Peyer's patch (tissue), 4 donors: ENCODE measurements at places on chromosomes 4 and X. TPM values are rescaled to one million over a fixed set of nuclear protein-coding genes. Genes with fewer than 3 reads are reported as not detected.

GRCh38 chr4:121096191-121096590 is 23.9 kb upstream of the NDNF start:
- no peak for DNase-seq
- H3K27me3 ChIP-seq = no peaks in the 10 kb centered on the region
- H3K4me1 ChIP-seq = no peaks in the 10 kb centered on the region

DNA sequence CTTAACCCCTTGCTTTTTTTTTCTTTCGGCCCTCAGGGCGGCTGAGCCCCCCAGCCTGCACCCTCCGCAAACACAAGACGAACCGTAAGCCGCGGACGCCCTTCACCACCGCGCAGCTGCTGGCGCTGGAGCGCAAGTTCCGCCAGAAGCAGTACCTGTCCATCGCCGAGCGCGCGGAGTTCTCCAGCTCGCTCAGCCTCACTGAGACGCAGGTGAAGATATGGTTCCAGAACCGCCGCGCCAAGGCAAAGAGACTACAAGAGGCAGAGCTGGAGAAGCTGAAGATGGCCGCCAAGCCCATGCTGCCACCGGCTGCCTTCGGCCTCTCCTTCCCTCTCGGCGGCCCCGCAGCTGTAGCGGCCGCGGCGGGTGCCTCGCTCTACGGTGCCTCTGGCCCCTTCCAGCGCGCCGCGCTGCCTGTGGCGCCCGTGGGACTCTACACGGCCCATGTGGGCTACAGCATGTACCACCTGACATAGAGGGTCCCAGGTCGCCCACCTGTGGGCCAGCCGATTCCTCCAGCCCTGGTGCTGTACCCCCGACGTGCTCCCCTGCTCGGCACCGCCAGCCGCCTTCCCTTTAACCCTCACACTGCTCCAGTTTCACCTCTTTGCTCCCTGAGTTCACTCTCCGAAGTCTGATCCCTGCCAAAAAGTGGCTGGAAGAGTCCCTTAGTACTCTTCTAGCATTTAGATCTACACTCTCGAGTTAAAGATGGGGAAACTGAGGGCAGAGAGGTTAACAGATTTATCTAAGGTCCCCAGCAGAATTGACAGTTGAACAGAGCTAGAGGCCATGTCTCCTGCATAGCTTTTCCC is 3.4 kb downstream of the MSX1 start:
- peaks cover 48% of the 10 kb centered on the region for H3K4me1 ChIP-seq
- no peak overlapping the region for H3K4me3 ChIP-seq
- H3K36me3 ChIP-seq = no peaks in the 10 kb centered on the region
- H3K27ac ChIP-seq = no peak overlapping the region
- no peak for DNase-seq

- H3K4me3 ChIP-seq = no peak overlapping the region
- H3K27me3 ChIP-seq = no peaks in the 10 kb centered on the region
- no peaks in the 10 kb centered on the region for H3K4me1 ChIP-seq
- H3K36me3 ChIP-seq = no peaks in the 10 kb centered on the region
Measured at GRCh38 chr4:35229021-35229420, 1015.3 kb downstream of the ARAP2 start.

DNA sequence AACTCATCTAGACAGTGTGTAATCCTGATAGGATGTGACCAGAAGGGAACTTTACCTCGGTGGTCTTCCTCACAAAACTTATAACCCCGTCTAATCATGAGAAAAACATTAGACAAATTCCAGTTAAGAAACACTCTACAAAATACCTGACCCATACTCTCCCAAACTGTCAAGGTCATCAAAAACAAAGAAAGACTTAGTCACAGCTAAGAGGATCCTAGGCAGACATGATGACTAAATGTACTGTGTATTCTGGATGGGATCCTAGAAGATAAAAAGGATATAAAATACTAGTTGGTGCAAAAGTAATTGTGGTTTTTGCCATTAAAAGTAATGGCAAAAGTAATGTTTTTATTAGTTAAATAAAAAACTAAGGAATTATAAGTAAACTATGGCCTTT is 81.6 kb downstream of the DTHD1 start:
- no peak for DNase-seq
- H3K4me3 ChIP-seq = no peak overlapping the region
- H3K4me1 ChIP-seq = no peaks in the 10 kb centered on the region

GRCh38 chrX:10597871-10598270 is 22.5 kb downstream of the MID1 start:
- no peak overlapping the region for H3K27ac ChIP-seq
- no peaks in the 10 kb centered on the region for H3K4me1 ChIP-seq
- no peaks in the 10 kb centered on the region for H3K36me3 ChIP-seq
- no peak overlapping the region for H3K4me3 ChIP-seq
- no peaks in the 10 kb centered on the region for H3K27me3 ChIP-seq
- peak; percentile 51 for DNase-seq

- H3K36me3 ChIP-seq = no peaks in the 10 kb centered on the region
- no peak overlapping the region for H3K27ac ChIP-seq
- DNase-seq = no peak
- H3K4me1 ChIP-seq = no peaks in the 10 kb centered on the region
- H3K4me3 ChIP-seq = peak overlapping the region; percentile 49
- H3K27me3 ChIP-seq = no peaks in the 10 kb centered on the region
Measured at GRCh38 chrX:71217298-71217697, 5.7 kb upstream of the GJB1 start.

DNA sequence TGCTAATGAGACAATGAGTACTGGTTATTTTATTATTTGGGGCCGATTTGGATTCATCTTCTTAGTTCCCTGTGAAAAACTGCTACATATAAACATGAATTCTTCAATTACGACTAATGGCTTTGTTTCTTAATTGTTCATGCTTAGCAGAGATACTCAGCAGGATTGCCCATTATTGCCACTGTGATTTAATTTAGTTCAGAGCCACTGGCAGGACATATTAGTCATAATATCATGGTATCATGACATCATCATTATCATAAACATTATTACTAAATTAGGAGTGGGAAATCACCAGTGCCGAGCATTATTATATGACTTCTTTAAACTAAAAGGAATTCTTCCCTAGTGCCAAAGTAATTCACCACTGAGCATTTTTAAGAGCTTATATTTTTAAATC is 201.4 kb downstream of the SPOCK3 start:
- no peak overlapping the region for H3K27ac ChIP-seq
- no peaks in the 10 kb centered on the region for H3K36me3 ChIP-seq
- no peaks in the 10 kb centered on the region for H3K27me3 ChIP-seq
- no peak for DNase-seq

DNA sequence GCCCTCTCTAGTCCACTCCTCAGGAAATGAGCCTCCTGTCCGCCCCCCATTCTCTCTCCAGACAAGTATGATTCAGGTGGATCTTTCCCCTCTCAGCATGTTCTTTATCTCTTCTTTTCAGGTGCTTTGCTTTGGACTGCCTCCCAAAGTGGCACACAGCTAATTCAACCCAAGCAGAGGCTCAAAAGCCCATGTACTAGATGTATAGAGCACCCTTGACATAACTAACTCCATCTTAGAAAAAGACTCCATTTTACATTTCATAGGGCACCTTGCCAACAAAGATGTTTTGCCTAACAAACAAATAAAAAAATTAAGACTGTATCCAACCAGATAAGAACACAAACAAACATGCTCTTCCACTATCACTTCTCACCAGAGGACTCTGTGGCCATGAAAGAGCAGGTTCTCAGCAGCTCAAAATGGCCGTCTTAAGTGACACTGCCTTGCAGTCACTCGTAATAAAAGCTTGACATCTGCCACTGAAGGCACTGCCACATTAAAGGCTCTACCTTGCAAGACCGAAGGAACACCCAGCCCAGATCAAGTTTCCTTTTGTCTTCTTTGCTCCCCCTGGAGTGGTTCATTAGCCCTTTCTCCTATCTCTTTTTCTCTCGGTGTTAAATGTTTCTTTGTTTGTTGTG is 84.9 kb upstream of the TAB3 start:
- no peaks in the 10 kb centered on the region for H3K27me3 ChIP-seq
- H3K27ac ChIP-seq = no peak overlapping the region
- DNase-seq = no peak
- no peaks in the 10 kb centered on the region for H3K4me1 ChIP-seq

DNA sequence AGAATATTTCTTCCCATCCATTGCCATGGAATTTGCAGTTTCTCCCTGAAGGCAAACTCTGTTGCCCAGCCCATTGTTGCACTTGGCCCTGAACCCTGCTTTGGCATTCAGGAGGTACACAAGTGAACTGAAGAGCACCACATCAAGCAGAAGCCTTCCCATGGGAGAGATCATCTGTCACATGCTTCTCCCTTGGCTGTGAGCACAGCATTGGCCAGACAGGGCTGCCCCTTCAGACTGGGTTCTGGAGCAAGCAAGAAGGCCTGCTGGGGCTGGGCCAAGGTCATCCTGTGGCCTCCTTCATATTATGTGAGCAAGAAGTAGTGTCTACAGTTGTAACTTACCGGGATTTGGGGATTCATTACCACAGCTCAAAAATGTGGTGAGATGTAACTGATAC is 22.7 kb downstream of the SCML1 start:
- no peak for DNase-seq
- no peaks in the 10 kb centered on the region for H3K27me3 ChIP-seq
- H3K36me3 ChIP-seq = no peaks in the 10 kb centered on the region
- no peak overlapping the region for H3K27ac ChIP-seq
- H3K4me1 ChIP-seq = no peaks in the 10 kb centered on the region

DNA sequence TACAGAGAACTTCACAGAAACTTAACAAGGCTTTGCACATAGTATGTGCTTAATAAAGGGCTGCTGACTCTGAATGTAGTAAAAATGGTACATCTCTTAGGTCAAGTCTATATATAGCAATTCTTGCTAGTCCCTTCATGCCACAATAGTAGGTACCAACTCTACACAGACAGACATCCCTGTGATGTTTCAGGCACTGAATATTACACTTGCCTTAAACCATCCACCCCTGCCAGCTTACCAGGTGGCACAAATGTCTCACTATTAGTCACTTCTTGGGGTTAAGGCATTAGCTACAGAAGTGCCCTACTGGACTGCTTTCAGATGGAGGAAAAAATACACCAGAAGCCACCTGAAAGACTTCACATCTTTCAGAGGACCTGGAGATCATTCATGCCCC is 86.3 kb upstream of the CITED1 start:
- no peaks in the 10 kb centered on the region for H3K4me1 ChIP-seq
- no peak overlapping the region for H3K4me3 ChIP-seq
- no peaks in the 10 kb centered on the region for H3K27me3 ChIP-seq
- DNase-seq = no peak

DNA sequence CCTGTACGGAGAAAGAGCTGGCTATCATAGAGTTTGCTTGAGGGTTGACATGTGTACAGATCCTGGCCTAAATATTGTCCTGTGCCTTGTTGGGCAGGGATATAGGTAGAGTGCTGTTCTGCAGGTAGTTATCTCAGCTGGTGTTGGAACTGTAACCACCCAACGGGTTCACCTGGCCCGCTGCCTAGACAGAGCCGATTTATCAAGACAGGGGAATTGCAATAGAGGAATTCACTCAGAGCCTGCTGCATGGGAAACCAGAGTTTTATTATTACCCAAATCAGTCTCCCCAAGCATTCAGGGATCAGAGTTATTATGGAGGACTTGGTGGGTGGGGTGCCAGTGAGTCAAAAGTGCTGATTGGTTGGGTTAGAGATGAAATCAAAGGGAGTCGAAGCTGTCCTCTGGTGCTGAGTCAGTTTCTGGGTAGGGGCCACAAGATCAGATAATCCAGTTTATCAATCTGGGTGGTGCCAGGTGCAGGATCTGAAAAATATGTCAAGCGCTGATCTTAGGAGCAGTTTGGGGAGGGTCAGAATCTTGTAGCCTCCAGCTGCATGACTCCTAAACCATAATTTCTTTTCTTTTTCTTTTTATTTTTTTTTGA is 42.5 kb upstream of the XIAP start:
- H3K4me1 ChIP-seq = no peaks in the 10 kb centered on the region
- H3K4me3 ChIP-seq = no peak overlapping the region
- no peak for DNase-seq
- no peaks in the 10 kb centered on the region for H3K27me3 ChIP-seq

GRCh38 chr4:89049853-89050252 is 7.1 kb downstream of the FAM13A start:
- no peak for DNase-seq
- H3K4me3 ChIP-seq = no peak overlapping the region
- no peaks in the 10 kb centered on the region for H3K27me3 ChIP-seq
- H3K4me1 ChIP-seq = no peaks in the 10 kb centered on the region
- no peaks in the 10 kb centered on the region for H3K36me3 ChIP-seq

GRCh38 chr4:98633159-98633558 is 25.3 kb downstream of the TSPAN5 start:
- no peak overlapping the region for H3K27ac ChIP-seq
- DNase-seq = no peak
- H3K4me3 ChIP-seq = no peak overlapping the region
- no peaks in the 10 kb centered on the region for H3K4me1 ChIP-seq

GRCh38 chr4:172709376-172709775 is 459.2 kb upstream of the GALNT7 start:
- H3K27ac ChIP-seq = no peak overlapping the region
- H3K4me3 ChIP-seq = no peak overlapping the region
- DNase-seq = no peak
- H3K4me1 ChIP-seq = no peaks in the 10 kb centered on the region

GRCh38 chrX:96752781-96753180 is 68.1 kb downstream of the DIAPH2 start:
- no peaks in the 10 kb centered on the region for H3K36me3 ChIP-seq
- no peaks in the 10 kb centered on the region for H3K27me3 ChIP-seq
- H3K4me3 ChIP-seq = no peak overlapping the region
- DNase-seq = no peak
- H3K4me1 ChIP-seq = no peaks in the 10 kb centered on the region

DNA sequence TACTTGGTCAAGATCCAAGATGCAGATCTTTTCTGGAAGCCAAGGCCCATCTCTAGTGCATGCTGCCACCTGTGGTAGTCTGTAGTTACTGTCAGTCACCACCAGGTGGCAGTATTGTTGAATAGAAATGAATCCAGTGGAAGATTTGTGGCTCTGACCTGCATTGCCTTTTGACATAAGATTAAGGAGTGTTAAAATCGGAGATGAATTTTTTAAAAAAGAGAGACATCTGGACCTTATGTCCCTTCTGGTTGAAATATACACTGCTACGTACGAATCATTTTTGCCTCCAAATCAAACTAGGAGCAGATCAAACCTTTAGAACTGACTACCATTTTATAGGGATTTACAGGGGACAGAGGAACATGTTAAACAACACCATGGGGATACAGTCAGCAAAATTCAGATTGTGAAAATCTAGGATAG is 46.9 kb upstream of the RHOH start:
- no peaks in the 10 kb centered on the region for H3K4me1 ChIP-seq
- H3K27me3 ChIP-seq = no peaks in the 10 kb centered on the region
- no peak overlapping the region for H3K4me3 ChIP-seq
- peak overlapping the region; percentile 18 for H3K27ac ChIP-seq

- no peak overlapping the region for H3K27ac ChIP-seq
- H3K36me3 ChIP-seq = no peaks in the 10 kb centered on the region
- no peak overlapping the region for H3K4me3 ChIP-seq
- H3K4me1 ChIP-seq = no peaks in the 10 kb centered on the region
- no peaks in the 10 kb centered on the region for H3K27me3 ChIP-seq
Measured at GRCh38 chr4:78296261-78296660, 239.1 kb downstream of the FRAS1 start.

- no peaks in the 10 kb centered on the region for H3K27me3 ChIP-seq
- no peaks in the 10 kb centered on the region for H3K36me3 ChIP-seq
- H3K4me1 ChIP-seq = no peaks in the 10 kb centered on the region
- DNase-seq = no peak
- no peak overlapping the region for H3K27ac ChIP-seq
- H3K4me3 ChIP-seq = no peak overlapping the region
Measured at GRCh38 chr4:180794333-180794732, 1448.9 kb upstream of the TENM3 start.

GRCh38 chr4:148692242-148692641 is 250.0 kb upstream of the NR3C2 start:
- H3K4me1 ChIP-seq = peaks cover 6% of the 10 kb centered on the region
- DNase-seq = peak; percentile 52
- no peak overlapping the region for H3K27ac ChIP-seq
- H3K4me3 ChIP-seq = no peak overlapping the region

The AMTN gene
- total RNA-seq = not detected

The ATXN3L gene
- total RNA-seq = not detected

The AFM gene
- total RNA-seq = not detected

The DOK7 gene
- 5.7 TPM for total RNA-seq

The TCEAL6 gene
- total RNA-seq = not detected
